ENCODE measurements at places on chromosomes 5 and 9. TPM values are rescaled to one million over a fixed set of nuclear protein-coding genes. Genes with fewer than 3 reads are reported as not detected.

Gene OMD
- total RNA-seq, result not detected

Gene TMEM267
- 14.6 TPM for total RNA-seq

Gene HMCN2
- total RNA-seq, result not detected

Gene SUSD3
- total RNA-seq, result 45.4 TPM

Gene NCS1
- total RNA-seq, result 14.0 TPM

Gene PCDHB13
- total RNA-seq, result not detected

Gene RMRP
- 5,785 TPM for total RNA-seq

Gene NEURL1B
- 0.52 TPM for total RNA-seq

Gene CDKN2B
- 0.19 TPM for total RNA-seq

Gene CLIC3
- total RNA-seq, result not detected

Gene GZMA
- 10.3 TPM for total RNA-seq

Gene TMC1
- 0.32 TPM for total RNA-seq

Gene C5orf52
- total RNA-seq, result not detected

Gene PCDHB6
- not detected for total RNA-seq

Gene SARDH
- total RNA-seq, result 2.8 TPM

Gene CTXN3
- not detected for total RNA-seq

Gene NPR3
- total RNA-seq, result 0.09 TPM

Gene FABP6
- 0.87 TPM for total RNA-seq

Gene PCDHB7
- total RNA-seq, result not detected

Gene PANK3
- 38.2 TPM for total RNA-seq

Gene CDH12
- not detected for total RNA-seq
